CD4-positive, alpha-beta T cell treated with Interleukin-21 for 1 hour (primary cell): ENCODE measurements at places on chromosomes 2 and 18.

DNA sequence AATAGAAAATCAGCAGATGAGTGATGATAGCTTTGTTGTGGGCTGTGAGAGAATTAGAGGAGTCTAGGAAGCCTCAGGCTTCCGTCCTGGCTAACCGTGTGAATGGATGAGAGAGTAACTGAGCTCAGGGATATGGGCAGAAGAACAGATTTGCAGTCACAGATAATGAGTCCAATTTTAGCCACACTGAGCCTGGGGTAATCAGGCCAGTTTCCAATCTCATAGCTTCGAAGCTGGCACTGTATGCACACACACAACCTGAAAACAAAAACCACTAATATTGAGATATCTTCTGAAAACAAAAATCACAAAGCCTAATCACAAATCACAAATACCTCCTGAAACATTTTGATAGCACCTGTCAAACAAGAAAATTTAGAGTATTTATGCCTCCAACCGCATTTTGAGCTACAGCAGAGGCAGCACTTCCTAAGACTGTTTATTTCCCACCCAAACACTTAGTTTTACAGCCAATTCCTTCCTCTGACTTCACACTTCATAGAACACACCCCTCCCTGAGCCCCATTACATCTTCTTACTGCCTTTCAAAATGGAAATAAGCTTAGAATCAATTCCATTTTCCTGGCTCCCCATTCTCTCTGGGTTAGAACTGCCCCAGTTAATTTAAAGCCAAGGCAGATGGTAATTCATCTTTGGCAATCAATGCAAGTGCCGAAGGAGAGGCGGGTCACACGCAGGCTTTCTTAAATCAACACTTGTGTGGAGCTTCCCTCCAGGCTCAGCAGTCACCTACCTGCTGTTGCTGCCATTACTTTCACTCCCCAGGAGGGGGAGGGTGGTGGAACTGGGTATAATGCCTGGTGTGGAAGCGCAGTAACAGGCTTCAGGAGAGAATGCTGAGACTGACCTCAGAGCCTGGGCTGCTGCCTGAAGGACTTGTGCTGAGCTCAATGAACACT is 18.9 kb downstream of the TTR start:
- no peak for DNase-seq

GRCh38 chr2:192029089-192029488 is 165.6 kb downstream of the TMEFF2 start:
- DNase-seq: no peak

DNA sequence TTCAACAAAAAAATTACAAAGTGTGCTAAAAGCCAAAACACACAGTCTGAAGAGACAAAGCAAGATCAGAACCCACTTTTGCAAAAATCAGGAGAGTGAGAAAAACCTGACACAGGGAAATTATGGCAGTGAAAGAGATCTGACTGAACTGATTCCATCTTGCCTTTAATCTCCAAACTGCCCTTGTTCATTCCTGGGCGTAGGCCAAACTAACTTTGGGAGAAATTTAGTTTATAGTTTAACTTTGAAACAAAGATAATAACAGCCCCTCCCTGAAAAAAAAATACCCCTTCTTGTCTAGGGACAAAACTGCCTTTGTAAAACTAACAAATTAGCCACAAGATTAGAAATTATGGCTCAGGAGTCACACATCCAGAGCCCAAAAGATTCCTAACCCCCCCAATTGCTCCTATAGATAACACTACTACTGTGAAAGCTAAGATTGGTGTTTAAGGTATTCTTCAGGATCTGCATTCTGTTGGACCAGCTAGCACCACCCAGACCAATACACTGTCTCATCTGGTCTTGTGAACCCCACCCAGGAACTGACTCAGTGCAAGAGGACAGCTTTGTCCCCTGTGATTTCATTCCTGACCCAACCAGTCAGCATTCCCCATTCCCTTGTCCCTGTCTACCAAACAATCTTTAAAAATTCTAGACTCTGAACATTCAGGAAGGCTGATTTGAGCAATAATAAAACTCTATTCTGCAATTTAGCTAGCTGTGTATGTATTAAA is 226.1 kb upstream of the SH3BP4 start:
- no peak for DNase-seq

- no peak for DNase-seq
Measured at GRCh38 chr2:109256111-109256510, 127.1 kb downstream of the SH3RF3 start.

DNA sequence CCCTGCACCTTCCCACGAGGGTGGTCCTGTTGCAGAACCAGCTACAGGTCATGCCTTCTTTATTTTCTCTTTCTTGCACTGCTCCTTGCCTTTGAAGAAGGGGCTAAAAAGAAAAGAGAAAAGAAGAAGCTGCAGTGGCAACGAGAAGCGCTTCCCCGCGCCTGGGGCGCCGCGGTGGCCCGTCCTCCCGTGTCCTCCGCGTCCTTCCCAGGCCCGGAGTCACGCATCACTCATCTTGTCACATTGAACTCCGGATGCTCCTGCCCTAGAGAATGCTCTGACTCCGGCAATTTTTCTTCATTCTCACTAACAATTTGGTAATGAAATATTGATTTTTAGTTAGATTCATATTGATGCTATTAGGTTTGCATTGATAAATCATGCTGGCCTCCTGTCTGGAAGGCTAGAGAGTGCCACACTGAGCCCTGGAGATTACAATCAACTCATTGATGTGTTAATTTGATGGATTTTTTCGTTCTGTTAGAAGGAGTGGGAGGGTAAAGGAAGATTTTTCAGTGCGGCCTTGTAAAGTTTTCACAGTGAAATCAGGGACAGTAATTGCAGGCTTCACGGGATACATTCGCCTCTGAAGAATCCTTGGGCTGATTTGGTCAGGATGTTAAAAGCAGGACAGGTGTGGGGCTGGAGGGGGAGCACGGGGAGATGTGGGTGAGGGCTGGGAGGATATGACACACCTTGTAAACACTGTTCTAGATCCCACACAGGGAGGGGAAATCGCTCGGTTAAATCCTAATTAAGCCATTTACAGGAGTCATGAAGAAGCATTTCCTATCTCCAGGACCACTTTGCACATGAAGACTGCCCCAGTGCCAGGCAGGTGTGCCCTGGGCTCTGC is 349.3 kb downstream of the ZNF516 start:
- DNase-seq: no peak

GRCh38 chr2:155994315-155994714 is 338.2 kb downstream of the NR4A2 start:
- DNase-seq: no peak

- no peak for DNase-seq
Measured at GRCh38 chr2:118146315-118147283, 58.3 kb downstream of the INSIG2 start.

GRCh38 chr2:8754106-8754776 is 72.4 kb downstream of the ID2 start:
- DNase-seq: no peak

GRCh38 chr18:42922363-42922762 is 193.1 kb downstream of the RIT2 start:
- DNase-seq: no peak

GRCh38 chr2:156400706-156401678 is 35.2 kb upstream of the GPD2 start:
- peak; percentile 92 for DNase-seq

DNA sequence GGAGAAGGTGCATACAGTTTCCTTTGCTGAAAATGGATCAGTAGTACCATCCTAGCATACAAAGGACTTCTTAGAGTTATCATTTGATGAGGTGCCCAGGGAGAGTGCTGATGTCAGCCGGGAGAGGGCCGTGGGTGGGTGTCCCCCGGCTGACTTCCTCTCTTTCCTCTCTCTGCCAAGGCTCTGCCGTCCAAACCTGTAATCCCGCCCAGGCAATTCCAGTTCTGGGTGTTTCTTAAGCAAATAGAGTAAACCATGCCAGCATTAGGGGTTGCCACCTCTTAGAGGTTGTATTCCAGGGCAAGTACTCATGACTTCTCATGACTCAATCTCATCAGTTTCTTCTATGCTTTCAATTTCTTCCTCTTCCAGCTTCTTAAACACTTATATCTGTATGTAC is 117.2 kb downstream of the GATA6 start:
- no peak for DNase-seq

- DNase-seq: no peak
Measured at GRCh38 chr2:134685967-134686366, 32.8 kb downstream of the TMEM163 start.
